ENCODE measurements at places on chromosomes 5 and 9. TPM values are rescaled to one million over a fixed set of nuclear protein-coding genes. Genes with fewer than 3 reads are reported as not detected.

TAS2R1 gene
- not detected for total RNA-seq

ZFP37 gene
- 4.3 TPM for total RNA-seq

PCDHGA2 gene
- total RNA-seq, result 2.6 TPM

GARIN3 gene
- not detected for total RNA-seq

GRCh38 chr9:28820741-28821140, 1247.5 kb upstream of the C9orf72 start:
- DNase-seq, result no peak

GRCh38 chr9:138028596-138028995, 151.0 kb downstream of the CACNA1B start:
- peak; percentile 8 for DNase-seq

- DNase-seq, result no peak
Measured at GRCh38 chr5:9853309-9853708, 223.2 kb upstream of the TAS2R1 start.
